ENCODE measurements at places on chromosomes 7 and 10.

DNA sequence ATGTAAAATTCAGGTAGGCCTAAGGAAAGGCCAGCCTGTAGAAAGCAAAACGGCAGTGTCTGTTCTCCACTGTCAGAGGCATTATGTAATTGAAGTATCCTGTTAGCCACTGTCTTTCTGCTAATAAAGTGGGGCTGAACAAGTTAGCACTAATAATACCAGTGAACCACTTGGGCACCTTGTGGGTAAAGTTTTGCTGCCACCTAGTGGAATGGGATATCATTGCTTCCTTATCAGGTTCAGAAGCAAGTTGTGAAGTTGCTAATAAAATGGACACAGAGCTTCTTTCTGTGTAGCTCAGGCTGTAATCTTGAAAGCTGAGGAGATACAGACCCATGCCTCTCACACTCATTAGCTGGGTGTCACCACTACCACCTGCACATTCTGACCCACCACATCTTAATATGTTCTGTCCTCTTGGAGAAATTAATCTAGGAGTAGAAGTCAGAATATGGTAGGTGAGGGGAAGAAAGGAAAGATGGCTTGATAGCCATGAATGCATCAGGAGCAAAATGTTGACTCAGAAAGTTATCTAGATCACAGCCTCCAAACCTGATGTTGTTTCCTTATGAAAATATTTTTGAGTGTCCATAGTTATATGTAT, 175.1 kb downstream of the SEPTIN7 start:
- no peak for DNase-seq

GRCh38 chr7:98232799-98233198, 19.2 kb downstream of the TECPR1 start:
- DNase-seq = no peak

GRCh38 chr7:10577866-10578374, 395.8 kb upstream of the PHF14 start:
- no peak for DNase-seq

DNA sequence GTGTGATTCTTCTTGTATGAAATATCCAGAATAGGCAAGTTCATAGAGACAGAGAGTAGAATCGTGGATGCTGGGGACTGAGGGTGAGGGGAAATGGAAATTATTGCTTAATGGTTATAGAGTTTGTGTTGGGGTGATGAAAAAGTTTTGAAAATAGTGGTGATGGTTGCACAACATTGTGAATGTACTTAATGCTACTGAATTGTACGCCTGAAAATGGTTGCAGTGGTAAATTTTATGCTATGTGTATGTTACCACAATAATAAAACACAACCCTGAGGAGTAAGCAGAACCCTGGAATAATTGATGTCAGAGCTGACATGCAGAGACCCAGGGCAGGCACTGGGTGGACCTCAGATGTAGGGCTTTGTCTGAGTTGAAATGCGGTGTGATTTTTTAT, 57.6 kb downstream of the TACR2 start:
- DNase-seq = no peak

GRCh38 chr7:88771417-88771816, 11.9 kb downstream of the ZNF804B start:
- no peak for DNase-seq

GRCh38 chr10:63268798-63269503, 135.8 kb downstream of the NRBF2 start:
- DNase-seq = peak; percentile 55

- DNase-seq = no peak
These were observed 273.1 kb downstream of the AUTS2 start for GRCh38 chr7:69871213-69871885.

- no peak for DNase-seq
These were observed 12.2 kb downstream of the DNAJB9 start for GRCh38 chr7:108581655-108582491.

- DNase-seq = no peak
These were observed 180.8 kb upstream of the POM121L12 start for GRCh38 chr7:52854681-52855080.

DNA sequence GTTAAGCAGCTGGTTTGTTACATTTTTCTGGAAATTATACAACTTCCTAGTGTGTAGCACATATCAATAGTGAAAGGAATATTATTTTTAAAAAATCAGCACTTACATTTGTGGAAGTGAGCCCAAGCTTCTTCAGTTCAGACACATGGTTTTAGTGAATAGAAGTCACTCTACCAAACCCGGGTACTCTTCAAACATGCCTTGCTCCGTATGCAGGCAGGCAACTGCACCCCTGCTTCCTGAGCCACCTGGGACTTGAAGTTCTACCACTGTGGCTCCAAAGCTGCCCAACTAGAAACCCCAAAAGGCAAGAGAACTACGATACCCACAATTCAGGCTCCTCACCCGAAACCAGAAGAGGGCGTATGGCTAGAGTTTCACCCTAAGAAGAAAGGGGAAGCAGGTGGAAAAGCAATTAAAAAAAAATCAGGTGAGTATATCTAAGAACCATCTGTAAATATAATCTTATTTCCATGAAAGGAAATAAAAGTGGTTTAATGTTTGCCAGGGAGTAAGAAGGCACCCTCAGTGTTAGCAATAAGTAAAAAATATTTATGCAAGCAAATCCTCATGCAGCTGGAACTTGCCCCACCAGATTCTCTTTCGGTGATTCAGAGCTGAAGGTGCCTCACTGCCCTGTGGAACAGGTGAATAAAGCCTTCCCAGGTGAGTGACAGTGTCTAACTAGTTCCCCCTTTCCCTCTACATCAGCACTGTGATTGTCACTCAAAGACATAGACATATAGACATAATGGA, at the start of gene MACC1:
TSS of gene MACC1 (minus strand) at position 192 of the 756 bp plus-strand sequence. CDS start 55,522 bp downstream, outside the sequence.
- DNase-seq = no peak

DNA sequence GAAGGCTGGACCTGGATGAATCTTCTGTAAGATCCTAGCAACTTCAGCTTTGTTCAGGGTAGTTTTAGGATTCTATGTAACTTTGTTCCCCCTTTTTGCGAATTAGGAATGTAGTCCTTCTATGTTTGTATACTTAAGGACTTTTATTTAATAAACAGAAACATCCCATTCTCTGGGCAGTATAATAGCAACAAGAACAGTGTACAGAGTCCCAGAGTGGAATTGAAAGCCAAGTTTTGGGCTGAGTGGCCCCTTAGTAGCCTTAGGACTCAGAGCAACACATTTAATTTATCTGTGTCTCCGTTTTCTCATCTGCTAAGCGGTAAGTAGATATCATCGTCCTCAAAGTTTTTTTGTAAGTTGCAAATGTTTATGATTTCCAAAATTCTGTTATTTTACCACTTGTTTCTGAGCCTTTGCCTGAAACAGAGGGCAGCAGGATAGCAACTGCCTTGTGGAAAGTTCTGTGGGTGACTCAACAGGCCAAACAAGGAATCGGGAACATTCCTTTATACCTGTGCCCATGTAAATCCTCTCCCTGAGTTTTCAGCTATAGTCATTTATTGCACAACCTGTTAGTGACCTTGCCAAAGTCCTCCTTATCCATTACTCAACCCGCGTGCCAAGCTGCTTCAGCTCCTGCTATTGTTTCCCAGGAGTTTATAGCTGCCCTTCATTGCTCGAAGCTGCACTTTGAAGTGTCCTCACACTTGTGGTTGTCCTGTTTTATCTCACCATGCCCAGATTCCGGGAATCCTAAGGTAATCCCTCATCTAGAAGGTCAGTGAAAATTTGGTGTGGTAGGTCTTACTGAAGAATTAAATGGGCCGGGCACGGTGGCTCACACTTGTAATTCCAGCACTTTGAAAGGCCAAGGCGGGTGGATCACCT, 199.1 kb upstream of the AHR start:
- DNase-seq = no peak

DNA sequence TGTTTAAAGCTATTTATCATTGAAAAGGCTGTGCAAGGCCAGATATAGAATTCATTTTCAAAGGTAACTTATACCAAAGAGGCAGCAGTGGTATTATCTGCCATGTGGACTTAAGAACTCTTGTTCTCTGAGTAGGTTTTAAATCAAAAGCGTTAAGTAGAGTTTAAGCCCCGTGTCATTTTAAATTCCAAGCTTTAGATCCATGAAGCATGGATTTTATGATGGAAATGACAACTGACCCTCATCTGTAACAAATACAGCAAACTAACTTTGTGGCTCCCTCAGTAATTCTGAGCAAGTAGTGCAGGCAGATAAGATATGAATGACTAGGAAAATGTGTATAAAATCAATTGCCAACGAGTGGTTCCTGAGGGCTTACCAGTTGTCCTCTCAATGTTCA, 247.0 kb downstream of the WDR11 start:
- DNase-seq = no peak

All from stimulated activated CD8-positive, alpha-beta memory T cell treated with anti-CD3 and anti-CD28 coated beads, Interleukin-7, amount 100 ng/mL, for 1 hour (primary cell).